ENCODE measurements at places on chromosomes 3 and 15. TPM values are rescaled to one million over a fixed set of nuclear protein-coding genes. Genes with fewer than 3 reads are reported as not detected.
A peak's percentile ranks its signal among the peaks of the same experiment; 100 is the strongest.

C15orf62 gene
- 0.31 TPM for total RNA-seq

- DNase-seq: peak; percentile 41
Observed at GRCh38 chr3:104909721-104910120, 457.0 kb upstream of the ALCAM start.

GRCh38 chr15:78071383-78071782, 6.1 kb downstream of the TBC1D2B start:
- no peak for DNase-seq

GOLGA6L7 gene
- total RNA-seq: not detected

DNA sequence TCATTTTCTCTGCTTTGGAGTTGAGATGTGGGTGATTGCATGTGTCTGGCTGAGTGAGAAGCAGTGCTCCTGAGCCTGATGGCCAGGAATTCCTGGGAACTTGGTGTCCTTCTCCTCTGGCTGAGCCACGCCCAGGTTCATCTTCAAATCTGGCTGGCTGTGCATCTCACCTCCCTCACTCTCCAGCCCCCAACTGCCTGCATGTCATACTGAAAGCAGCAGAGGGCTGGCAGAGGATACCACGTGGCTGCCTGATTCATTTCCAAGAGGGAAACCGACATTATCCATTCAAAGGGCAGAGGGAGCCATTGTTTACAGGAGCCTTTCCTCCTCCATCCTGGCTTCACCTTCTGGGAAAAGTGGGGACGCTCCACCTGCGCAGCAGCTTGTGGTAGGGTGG, 57.4 kb downstream of the ABHD5 start:
- DNase-seq: peak; percentile 81
